Amygdala (tissue), 56 donors: ENCODE measurements at places on chromosomes 11 and 22.
A peak's percentile ranks its signal among the peaks of the same experiment; 100 is the strongest.

GRCh38 chr11:2134022-2135010 lies 4.9 kb downstream of the IGF2 start:
- DNase-seq = no peak

GRCh38 chr22:50469377-50470305 lies 5.2 kb downstream of the SBF1 start:
- no peak for DNase-seq

DNA sequence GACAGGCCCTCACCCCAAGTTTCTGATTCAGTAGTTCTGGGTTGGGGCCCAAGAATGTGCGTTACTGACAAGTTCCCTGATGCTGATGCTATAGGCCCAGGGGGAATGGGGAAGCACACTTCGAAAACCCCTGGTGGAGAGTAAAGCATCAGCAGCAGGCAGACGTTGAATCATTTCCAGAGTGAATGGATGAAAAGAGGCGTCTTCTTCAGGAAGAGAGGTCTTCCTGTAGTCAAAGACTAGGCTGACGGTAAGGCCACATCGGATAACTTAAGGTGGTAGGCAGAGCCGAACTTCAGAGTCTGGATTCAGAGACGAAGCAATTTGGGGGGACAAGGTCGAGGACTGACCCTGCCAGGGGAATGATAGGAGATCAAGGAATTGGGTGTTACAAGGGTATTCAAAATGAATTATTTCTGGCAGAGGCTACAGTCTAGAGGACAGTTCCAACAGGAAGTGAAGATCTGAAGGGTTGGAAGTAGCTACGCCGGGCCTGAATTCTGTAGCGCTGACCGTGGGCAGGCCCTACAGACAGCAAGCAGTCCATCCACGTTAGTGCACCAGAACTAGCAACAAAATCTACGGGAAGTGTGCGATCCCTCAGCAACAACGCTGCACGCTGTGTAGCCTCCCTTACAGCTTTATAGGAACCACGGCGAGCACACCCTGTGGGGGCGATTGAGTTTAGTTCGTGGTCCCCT lies 862 bp upstream of the CENATAC start:
- DNase-seq = no peak

DNA sequence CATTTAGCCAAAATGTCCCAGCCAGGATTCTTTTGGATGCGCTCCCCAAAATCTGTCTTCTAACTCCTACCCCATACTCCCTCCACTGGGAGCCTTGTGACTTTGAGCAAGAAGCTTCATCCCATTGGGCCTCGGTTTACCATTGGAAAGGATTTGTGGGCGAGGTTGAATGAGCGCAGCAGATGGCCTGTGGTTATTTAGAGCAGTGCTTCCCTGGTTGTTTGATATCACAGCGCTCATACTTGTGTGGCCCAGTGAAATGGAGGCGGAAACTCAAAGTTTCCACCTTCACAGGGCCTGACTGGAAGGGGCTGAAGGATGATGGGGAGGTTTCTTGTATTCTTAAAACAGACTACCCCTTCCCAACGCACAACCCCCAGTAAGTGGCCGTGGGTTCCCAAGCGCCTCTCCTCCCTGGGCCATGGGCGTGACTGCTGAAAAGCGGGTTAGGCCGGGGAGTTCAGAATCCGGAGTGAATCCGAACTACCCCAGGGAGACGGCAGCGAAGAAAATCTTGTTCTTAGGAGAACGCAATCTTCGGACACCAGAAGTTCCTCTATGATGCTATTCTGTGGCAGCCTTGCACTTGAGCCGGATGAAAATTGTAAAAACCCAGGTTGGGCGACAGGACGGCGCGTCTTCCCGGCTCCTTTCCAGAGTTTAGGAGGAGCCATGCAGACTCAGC lies 1.2 kb upstream of the ATF4 start:
- no peak for DNase-seq

DNA sequence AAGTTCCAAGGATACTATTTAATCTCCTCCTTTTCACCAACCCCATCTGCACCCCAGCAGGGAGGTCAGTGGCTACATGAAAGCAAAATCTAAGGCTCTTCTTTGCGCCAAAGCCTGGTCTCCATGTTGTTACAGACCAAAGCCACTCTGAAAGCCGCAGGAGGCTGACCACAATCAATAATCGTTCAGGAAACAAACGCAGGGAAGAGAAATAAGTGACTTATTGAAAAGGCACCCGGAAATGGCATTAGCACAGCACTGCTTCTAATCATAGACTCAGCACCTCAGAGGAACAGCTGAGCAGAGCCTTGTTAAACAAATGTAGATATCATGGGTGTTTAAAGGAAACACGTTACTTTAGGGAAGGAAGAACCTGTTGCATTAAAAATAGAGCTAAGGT lies 183.9 kb downstream of the KIRREL3 start:
- DNase-seq = no peak

GRCh38 chr22:27452922-27453321 lies 348.6 kb downstream of the MN1 start:
- DNase-seq = no peak

GRCh38 chr11:45896422-45896984 lies 10.6 kb downstream of the FREY1 start:
- no peak for DNase-seq

DNA sequence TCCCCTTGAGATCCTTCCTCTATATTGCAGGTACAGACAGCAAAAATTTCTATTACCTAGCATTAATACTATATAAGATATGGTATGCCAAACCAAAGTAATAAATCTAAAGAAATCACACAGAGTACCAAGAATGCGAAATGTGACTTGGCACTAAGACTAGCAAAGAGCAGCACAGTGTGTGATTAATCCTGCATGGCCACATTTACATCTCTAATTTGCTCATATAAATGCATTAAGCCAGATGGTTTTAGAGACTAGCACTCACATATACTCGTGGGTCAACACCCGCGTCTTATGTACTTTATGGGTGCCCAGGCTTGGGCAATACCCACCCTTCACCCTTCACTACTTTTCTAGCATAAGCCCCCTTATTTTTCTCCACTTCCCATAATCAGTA lies 213.2 kb downstream of the TTC28 start:
- DNase-seq = no peak

GRCh38 chr11:35571696-35572095 lies 46.3 kb upstream of the PAMR1 start:
- DNase-seq = no peak

DNA sequence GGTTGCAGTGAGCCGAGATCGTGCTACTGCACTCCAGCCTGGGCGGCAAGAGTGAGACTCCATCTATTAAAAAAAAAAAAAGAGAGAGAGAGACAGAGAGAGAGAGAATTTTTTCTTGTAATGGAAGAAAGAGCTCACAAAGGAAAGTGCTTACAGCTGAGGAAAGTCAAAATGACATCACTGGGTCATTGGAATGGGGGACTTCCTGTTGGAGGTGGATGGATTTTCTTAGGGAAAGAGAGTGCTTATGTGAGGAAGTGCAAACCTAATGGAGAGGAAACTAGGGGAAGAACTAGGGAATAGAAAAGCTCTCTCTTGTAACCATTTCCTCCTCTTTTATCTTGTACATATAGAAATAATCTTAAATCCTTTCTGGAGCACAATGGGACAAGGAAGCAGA lies 6.3 kb upstream of the PIWIL4 start:
- DNase-seq = no peak

- no peak for DNase-seq
These were observed 688 bp downstream of the PTS start for GRCh38 chr11:112226831-112227401.

- no peak for DNase-seq
These were observed 718.8 kb upstream of the ARHGAP42 start for GRCh38 chr11:99968336-99968735.

DNA sequence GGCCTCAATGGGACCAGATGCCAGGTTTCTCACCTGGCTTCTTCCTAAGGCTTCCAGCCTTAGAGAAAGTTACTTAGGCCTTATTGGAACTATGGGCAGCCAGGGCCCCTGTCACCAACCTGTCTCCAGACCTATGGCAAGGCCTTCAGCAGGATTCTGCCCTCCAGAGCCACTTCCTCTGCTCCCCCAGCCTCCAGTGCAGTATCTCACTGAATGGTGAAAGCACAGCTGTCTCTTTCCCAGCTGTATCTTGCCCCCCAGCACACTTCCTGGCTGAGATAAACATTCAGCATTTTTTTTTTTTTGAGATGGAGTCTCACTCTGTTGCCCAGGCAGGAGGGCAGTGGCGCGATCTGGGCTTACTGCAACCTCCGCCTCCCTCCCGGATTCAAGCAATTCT lies 1.5 kb downstream of the SLC2A11 start:
- no peak for DNase-seq

GRCh38 chr11:64687643-64688533 lies 35.1 kb downstream of the NRXN2 start:
- DNase-seq = peak; percentile 58

GRCh38 chr11:87894961-87895360 lies 280.3 kb downstream of the RAB38 start:
- no peak for DNase-seq

GRCh38 chr11:134466156-134466555 lies 54.1 kb upstream of the B3GAT1 start:
- DNase-seq = no peak

GRCh38 chr11:11458485-11458884 lies 105.4 kb upstream of the CSNK2A3 start:
- DNase-seq = no peak
